Activated CD4-positive, alpha-beta T cell treated with anti-CD3 and anti-CD28 coated beads, Interleukin-10, Interleukin-2, amounts not matched to agents 100 ng/mL and 50 ng/mL, durations not matched to agents 16 hours and 8 hours (primary cell): ENCODE measurements at places on chromosomes 13 and 19.

DNA sequence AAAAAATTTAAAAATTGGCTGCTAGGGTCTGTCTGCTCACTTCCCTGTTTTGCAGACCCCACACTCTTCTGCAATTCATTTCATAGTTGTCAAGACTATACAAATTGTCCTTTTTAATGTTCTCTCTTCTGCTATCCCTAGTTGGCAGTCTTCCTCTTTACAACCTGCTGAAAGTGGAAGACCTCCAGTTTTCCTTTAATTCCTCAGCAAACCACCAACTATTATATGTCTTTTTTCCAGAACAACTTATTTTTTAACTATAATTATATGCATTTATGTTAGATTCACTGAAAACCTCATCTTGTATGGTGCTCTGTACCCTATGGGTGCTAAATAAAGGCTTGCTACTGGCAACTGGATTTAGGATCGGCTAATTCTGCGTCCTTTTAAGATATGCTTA is 1.1 kb upstream of the PHF11 start:
- DNase-seq: no peak

DNA sequence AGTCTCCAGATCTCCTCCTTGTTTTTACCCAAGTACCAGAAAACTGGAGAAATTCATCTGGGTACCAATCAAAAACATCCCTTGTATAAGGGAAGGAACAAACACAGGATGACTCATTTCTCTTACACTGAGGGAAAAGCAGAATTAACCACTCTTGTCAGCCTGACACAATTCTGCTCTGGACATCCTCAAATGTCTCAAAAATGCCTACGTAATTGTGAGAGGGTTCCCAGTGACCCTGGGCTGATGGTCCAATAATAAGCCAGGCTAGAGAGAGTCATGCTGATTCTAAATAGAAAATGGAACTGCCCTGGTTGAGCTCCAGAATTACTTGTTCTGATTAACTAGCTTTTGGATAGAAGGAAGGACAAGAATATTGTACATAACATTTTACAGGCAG is 14.5 kb downstream of the ZNF708 start:
- peak; percentile 4 for DNase-seq

DNA sequence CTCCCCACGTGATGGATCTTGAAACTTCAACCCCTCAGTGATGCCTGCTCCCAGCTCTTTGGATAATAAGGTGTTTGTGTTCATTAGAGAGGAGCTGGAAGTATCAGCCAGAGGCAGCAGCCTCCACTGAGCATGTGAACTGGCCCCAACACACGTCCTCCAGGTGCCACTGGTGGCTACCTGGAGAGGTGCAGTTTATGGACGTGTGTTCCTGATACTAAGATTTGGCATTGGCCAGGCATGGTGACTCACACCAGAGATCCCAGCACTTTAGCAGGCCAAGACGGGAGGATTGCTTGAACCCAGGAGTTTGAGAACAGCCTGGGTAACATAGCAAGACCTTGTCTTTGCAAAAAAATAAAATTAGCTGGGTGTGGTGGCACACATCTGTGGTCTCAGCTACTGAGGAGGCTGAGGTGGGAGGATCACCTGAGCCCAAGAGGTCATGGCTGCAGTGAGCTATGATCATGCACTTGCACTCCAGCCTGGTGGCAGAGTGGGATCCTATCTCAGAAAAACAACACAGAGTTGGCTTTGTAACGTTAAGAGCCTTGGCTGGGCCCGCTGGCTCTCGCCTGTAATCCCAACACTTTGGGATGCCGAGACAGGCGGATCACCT is 34.4 kb downstream of the SLC25A42 start:
- DNase-seq: no peak

DNA sequence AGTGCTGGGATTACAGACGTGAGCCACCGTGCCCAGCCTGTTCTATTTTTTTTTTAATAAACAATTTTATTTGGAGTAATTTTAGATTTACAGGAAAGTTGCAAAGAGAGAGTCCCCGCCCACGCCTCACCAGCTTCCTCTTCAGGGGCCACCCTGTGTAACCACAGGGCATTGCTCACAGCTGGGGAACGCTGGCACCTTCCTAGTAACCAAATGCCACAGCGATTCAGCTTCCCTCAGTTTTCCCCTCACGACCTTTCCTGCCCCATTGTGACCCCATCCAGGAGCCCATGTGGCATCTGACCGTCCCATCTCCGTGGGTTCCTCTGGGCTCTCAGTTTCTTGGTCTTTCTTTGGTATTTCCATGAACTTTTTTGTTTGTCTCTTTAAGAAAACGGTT is 83.9 kb downstream of the GNG7 start:
- peak; percentile 81 for DNase-seq

DNA sequence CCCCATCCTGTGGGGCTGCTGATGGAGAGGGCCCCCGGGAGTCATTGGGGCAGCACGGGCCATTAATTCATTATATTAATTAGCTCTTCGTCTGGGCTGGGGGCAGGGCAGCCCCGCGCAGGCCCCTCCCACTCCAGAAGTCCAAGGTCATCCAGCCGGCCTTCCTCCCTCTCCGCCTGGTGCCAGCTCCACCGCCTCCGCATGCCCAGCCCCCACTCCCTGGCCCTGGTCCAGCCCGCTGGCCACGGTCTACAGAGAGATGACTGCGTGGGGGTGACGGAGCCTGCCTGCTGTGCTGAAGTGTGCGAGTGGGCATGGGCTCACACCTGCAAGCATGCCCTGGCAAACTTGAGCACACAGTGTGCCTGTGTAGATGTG is 8.8 kb downstream of the IGLON5 start:
- no peak for DNase-seq

GRCh38 chr13:23377983-23378632 is 55.4 kb downstream of the SACS start:
- DNase-seq: peak; percentile 76

DNA sequence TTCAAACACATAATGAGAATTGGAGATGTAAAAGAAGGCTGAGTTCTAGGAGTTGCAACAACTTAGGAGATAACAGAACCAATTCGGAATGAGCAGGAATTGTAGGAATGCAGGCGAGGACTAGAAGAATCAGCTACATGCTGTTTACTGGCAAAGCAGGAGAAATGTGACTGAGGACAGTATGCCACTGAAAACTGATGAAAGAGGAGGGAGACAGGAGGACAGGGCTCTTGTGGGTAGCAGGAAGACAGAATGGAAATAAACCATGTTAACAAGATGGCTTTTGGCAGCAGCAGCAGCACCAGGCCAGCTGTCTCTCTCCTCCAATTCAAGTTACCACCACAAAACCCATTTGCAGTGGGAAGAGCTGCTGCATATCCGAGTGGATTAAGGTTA is 91.0 kb upstream of the SLC15A1 start:
- DNase-seq: no peak

DNA sequence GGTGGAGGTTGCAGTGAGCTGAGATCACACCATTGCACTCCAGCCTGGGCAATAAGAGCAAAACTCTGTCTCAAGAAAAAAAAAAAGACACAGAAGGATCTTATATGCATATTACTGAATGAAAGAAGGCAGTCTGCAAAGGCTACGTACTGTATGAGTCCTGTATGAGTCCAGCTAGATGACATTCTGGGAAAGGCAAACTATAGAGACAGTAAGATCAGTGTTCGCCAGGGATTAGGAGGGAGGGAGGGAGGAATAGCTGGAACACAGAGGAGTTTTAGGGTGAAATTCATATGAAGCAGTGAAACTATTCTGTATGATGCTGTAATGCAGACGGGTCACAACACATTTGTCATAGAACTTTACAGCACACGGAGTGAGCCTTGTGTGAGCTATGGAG is 165.9 kb upstream of the RNF113B start:
- DNase-seq: no peak

- no peak for DNase-seq
Measured at GRCh38 chr19:46902402-46902766, 41.6 kb downstream of the ARHGAP35 start.

DNA sequence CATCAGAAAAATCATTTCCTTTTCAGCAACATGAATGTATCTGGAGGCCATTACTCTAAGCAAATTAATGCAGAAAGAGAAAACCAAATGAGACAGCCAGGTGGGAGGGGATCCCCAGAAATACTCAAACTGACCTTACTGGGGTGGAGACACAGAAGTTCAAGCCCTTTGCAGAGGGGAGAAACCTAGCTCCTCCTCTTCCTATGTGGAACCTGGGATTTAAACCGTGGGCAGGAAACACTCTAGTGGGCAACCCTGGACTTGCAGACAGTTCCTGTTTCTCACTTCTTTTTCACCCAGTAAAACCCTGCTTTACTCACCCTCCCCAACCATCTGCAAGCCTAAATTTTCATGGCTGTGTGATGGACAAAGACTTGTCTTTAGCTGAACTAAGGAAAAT is 61.3 kb downstream of the SLITRK6 start:
- no peak for DNase-seq

- DNase-seq: no peak
Measured at GRCh38 chr13:59201841-59202240, 961.9 kb downstream of the DIAPH3 start.

- no peak for DNase-seq
Measured at GRCh38 chr13:76823969-76824368, 62.2 kb downstream of the KCTD12 start.

- peak; percentile 21 for DNase-seq
Measured at GRCh38 chr19:53927739-53928138, 18.7 kb downstream of the CACNG7 start.

- no peak for DNase-seq
Measured at GRCh38 chr19:38737921-38738737, 6.1 kb downstream of the CAPN12 start.

DNA sequence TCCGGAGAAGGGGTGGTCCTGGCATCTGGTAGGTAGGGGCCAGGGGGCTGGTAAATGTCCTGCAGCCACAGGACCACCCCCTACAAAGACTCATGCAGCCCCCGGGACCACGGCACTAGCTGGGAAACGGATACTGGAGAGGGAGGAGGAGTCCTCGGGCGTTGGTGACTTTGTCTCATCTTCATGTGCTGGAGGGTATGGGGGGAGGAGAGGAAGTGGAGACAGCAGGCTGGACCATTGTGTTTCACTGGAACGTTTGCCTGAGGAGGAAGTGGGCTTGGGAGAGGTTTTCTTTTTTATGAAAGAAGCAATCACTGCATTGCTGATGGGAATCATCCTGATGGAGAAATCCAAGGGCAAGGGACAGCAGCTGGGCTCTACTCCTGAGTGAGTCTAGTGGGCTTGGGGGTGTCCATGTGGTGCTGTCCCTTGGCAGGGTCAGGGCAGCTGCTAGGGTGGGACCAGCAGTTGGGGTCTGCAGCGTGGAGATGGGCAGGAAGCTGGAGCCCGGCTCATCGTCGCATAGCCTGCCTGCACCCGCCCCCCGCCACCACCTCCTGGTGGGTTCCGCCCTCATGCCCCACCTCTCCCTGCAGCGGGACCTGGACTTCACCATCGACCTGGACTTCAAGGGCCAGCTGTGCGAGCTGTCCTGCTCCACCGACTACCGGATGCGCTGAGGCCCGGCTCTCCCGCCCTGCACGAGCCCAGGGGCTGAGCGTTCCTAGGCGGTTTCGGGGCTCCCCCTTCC is 1.7 kb upstream of the ADM5 start:
- DNase-seq: no peak

- peak; percentile 89 for DNase-seq
Measured at GRCh38 chr13:24097064-24097463, 63.5 kb upstream of the SPATA13 start.

DNA sequence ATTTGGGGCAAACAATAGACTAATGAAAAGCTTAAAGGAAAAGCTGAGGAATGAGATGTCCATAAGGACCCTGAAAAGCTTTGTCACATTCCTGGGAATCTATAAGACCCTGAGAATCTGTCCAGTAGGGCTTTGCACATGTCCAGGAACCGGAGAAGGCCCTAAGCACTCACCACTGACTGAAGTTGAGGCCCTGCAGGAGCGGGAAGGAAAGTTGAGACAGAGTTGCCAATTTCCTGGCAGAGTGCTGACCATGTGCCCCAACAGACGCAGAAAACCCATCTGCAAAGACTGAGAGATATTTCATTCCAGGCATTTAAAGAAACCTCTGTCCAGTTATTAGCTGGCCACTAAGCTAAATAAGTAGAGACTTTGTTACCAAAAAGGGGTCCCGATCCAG is 890.5 kb downstream of the UQCRFS1 start:
- DNase-seq: no peak
